IPS DF 19.7 (cell line): ENCODE measurements at places on chromosomes 5 and 9.
A peak's percentile ranks its signal among the peaks of the same experiment; 100 is the strongest.

DNA sequence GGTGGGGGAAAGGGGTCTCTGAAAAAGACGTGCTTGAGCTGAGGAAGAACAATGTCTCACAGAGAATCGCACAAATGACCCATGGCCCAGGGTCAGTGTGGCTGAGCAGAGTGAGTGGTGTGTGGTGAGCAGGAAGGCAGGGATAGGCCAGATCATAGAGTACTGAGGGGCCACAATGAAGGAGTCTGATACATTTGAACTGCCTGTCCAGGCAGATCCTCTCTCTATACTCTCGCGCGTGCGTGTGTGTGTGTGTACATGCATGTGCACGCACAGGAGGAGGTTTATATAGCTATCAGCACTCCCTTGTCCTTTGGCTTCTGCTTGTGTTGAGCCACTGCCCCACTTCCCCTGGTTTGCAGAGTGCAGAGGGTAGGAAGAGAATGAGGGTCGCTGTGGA lies 294.0 kb downstream of the ZNF608 start:
- no peak for DNase-seq

- no peak for DNase-seq
These were observed 861 bp downstream of the MTX3 start for GRCh38 chr5:79990205-79990597.

GRCh38 chr5:142779163-142779840 lies 9.1 kb downstream of the ARHGAP26 start:
- no peak for DNase-seq

- DNase-seq, result peak; percentile 75
These were observed 4.5 kb upstream of the SET start for GRCh38 chr9:128684325-128685199.

DNA sequence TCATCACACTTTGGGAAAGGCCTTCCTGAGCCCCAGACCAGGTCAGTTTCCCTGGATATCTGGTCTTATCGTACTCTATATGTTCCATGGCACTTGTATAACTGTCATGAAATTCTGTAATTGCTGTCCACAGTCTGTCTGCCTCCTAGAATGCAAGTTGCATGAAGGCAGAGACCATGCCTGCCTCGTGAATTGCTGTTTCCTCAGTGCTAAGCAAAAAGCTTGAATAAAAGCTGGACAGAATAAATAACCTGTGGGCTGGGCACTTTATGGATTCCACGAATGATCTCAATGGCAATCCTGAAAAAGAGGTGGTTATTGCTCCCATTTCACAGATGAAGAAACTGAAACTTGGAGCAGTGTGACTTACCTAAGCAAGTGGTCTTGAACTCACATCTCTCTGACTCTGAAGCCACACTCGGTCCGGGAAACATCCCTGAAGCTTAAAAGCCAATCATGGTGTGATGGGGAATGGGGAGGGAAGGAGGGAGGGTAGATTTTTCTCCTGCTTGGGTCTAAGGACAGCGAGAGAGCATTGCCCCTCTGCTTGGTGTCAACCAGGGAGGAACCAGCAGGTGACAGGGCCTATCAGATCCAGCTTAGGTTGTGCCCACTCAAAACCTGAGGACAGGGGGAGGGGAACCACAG lies 13.2 kb upstream of the LHX2 start:
- no peak for DNase-seq
